ENCODE measurements at places on chromosomes 4 and X.

- DNase-seq: peak; percentile 52
Observed at GRCh38 chr4:122963216-122963615, 40.8 kb upstream of the NUDT6 start.

DNA sequence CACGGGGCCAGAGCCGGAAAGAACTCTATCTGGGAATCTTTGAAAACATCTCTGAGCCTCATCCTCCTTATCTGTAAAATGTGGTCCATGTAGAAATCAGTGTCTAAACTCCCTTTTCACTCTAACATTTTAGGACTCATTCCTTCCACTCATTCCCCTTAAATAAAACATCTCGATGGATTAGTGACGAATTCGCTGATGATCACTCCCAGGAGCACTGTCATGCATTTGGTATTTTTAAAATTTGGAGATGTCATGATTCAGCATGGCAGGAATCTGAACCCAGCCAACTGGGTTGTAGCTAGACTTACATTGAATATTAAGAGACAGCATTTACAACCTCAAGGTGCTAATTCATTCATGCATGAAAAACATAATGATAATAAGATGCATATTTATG, 88.1 kb downstream of the SPANXN3 start:
- peak; percentile 64 for DNase-seq

GRCh38 chr4:123649645-123650391, 253.2 kb downstream of the SPRY1 start:
- DNase-seq: peak; percentile 86

DNA sequence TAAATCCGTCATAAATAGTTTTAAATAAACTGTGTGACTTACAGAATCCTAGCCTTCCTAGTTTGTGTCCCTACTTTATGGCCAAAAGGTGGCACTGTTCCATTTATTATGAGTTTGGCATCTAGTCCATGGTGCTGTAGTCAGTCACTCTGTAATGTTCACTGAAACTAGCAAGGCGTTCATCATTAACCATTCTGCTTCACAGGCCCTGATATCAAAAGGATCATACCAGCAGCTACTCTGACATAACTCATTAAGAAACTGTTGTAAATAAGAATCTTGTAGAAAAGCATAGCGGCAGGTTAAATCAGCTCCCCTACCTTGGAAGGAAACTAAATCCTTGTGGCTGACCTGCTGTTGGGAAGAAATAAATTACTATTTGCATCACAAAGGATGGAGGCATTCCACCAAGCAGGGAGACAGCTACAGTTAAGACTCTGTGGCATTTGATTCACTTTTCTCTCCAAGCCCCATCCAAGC, 919.6 kb upstream of the DIAPH2 start:
- DNase-seq: peak; percentile 15

- DNase-seq: peak; percentile 72
Observed at GRCh38 chrX:41889317-41890025, 33.9 kb downstream of the CASK start.

DNA sequence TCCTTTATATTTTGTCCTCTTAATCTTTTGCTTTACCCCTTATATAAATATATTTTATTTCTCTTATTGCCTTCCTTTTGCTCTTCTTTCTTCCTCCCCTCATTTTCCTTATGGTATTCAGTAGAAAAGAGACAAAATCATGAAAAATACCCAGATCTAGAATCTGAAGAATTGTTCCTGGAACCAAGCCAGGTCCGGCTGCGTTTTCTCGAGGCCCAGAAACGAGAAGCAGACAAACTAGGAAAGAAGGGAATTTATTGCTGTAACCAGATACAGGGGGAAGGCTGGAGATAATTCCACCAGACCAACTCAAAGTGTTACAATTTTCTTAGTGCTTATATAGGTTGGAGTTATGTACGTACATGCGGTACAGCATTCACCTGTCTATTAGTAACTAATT, 328.7 kb downstream of the GABRG1 start:
- DNase-seq: no peak

- no peak for DNase-seq
Observed at GRCh38 chr4:111997785-111998184, 147.5 kb upstream of the FAM241A start.

DNA sequence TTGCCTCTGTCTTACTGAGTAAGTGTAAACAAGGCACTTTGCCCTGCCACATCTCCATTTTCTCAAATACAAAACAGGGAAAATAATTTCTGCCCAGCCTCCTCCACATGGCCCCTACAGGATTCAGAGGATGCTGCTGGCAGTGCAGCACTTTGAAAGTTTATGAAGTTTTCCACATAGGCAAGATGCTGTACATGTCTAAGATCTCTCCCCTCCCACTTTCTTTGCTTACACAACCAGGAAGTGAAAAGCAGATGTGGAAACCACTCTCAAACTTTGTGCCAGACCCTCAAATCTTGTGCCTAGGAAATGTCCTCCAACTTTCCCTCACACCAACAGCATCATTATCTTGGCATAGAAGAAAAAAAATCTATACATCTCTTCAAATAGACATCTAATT, 257.0 kb upstream of the LDB2 start:
- no peak for DNase-seq

GRCh38 chr4:41432219-41432618, 105.7 kb upstream of the LIMCH1 start:
- DNase-seq: no peak

- DNase-seq: no peak
Observed at GRCh38 chrX:154654925-154655324, 1.5 kb upstream of the CTAG2 start.

GRCh38 chr4:82753725-82754410, 44.7 kb downstream of the SCD5 start:
- no peak for DNase-seq

- DNase-seq: peak; percentile 72
Observed at GRCh38 chr4:68904786-68905185, 46.8 kb downstream of the UGT2A3 start.

DNA sequence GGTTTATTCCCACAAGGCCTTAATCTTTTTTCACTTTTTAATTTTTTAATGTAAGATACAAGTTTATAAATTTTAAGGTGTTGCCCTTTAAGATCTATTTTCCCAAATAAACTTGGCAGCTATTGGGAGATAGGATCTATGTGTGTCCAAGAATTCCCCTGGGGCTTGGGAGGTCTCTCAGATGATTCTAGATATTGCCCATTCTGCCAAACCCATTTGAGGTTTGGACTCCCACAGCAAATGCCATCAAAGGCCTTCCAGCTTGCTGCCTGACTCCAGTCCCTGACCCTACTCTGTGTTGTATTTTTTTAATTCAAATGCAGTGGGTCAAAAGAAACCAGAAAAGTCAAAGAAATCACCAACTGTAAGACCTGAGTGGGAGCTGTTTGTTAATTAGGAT, 120.0 kb upstream of the CHRDL1 start:
- DNase-seq: no peak

GRCh38 chr4:182937268-182938204, 20.4 kb upstream of the DCTD start:
- no peak for DNase-seq

GRCh38 chr4:12499693-12500092, 984.4 kb downstream of the RAB28 start:
- DNase-seq: no peak

DNA sequence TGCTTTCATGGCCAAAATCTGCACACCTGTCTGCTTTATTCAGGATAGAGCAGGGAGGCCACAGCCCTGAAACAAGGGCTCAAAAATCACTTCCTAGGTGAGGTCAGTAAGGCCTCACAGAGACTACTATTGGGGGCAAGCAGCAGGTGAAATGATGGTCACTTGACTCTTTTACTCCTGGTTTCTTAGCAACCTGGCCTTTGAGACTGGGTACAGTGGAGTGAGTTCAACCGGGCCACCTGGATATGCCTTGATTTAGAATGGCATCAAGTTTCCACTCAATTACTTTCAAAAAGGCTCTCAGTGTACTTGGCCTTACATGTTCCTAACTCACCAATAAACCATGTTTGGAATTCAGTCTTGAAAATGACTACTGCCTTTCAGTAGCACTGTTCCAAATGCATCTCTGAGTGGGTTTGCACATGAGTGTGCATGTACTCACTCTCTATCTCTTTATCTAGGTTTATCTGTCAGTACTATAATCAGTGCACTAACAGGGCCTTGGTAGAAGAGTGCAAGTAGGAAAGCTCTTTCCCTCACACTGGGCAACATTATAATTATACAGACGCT, 388.2 kb downstream of the OPHN1 start:
- DNase-seq: no peak

GRCh38 chrX:112233164-112233563, 150.6 kb upstream of the TRPC5 start:
- no peak for DNase-seq

Data from renal cortical epithelial cell (primary cell).